Erythroblast (primary cell): ENCODE measurements at places on chromosomes 3 and 15.

- peak; percentile 45 for DNase-seq
Observed at GRCh38 chr3:49410066-49410845, 1.5 kb downstream of the RHOA start.

DNA sequence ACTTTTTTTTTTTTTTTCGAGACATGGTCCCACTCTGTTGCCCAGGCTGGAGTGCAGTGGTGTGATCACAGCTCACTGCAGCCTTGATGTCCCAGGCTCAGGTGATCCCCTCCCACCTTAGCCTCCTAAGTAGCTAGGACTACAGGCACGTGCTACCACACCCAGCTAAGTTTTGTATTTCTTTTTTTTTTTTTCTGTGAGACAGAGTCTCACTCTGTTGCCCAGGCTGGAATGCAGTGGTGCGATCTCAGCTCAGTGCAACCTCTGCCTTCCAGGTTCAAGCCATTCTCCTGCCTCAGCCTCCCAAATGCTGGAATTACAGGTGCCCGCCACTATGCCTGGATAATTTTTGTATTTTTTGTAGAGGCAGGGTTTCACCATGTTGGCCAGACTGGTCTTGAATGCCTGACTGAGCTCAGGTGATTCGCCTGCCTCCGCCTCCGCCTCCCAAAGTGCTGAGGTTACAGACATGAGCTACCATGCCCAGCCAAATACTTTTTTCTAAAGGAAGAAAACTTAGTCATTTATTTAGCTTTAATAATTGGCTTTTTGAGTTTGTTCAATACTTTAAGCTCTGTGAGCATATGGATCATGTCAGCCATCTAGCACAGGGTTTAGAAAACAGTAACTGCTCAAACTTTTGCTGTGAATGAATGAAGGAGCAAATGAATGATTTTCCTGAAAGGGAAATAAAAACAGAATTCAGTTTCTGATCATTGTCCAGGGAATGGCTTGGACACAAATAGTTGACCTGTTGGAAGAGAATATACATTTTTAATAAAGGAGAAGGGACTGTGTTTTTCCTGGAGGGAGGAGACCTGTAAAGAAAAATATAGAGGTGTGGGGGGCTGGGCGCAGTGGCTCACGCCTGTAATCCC is 26.0 kb downstream of the UBE2E1 start:
- DNase-seq, result no peak

DNA sequence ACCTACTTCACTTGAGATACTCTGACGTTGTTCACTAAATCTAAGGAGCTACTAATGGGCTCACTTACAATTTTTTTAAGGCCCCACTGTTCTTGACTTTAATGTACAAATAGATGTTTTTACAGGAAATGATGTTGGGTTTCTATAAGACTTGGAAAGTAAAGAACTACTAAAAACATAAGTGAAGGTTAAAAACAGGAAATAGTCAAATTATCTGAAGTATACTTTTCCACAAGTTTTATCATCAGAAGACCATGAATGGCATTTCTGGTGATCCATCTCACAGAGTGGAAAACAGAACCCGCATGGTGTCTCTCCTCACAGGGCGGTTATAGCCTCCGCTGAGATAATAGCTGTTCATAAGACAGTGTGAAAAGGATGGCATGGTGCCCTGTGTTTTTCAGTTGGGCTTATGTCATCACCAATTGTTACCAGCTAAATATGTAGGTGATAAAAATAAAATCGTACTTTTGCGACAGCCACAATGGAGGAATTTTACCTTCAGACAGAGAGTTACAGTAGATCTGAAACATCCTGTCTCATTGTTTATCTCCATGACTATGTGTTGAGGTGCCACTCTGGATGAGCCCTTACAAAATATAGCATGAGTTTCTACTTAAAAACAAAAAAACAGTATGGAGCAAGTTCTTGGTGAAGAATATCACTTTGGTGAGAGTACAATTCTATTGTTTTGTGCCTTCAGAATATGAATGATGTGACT is 462.4 kb downstream of the RAP2B start:
- no peak for DNase-seq

DNA sequence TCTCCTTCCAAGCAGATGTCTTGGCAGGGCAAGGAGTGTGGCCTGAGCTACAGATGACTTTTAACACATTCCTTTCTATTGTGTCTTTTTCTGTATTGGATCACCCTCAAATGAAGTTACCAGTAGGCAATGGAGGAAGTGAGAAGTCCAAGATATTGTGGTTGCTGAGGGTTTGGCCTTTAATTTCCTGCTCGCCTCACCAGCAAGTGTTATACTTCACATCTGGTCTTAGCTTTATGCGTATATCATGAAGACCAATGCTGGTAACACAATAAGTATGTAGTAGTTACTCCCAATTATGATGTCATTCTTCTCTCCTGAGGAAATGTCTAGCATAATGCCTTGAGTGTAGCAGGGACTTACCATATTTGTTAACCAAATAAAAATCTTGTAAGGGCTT is 179.9 kb downstream of the ZIC1 start:
- DNase-seq, result no peak

- no peak for DNase-seq
Observed at GRCh38 chr3:14507305-14507741, 32.8 kb downstream of the GRIP2 start.

DNA sequence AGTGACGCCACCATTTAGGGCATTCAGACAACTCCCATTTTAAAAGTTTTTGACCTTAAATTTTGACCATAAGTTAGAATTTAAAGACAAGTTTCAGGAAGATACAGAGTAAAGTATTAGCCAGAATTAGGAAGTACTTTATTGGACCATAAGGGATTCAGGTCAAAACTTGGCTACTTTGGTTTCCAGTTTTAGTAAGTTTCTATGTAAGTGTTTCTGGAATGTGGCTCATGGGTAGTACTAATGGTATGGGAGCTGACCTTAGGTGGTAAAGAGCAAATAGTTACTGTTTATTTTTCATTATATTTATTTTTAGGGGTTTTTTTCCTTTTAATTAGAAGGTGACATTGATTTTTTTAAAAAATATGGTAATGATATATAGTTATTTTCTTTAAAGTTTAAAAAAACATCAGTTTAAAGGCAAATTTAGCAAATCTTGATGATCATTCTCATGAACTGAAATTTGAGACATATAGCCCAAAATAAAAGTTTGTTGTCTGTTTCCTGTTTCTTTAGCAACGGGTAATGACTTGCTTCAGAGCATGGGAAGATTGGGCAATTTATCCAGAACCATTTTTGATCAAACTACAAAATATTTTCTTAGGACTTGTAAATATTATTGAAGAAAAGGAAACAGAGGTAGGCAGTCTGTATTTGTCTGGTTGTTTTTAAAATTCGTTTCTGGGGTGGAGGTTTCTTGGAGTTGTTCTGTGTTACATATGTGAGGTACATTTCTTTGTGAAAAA is 34.3 kb downstream of the U2SURP start:
- DNase-seq, result no peak

- DNase-seq, result no peak
Observed at GRCh38 chr3:38500688-38501417, 4.7 kb downstream of the EXOG start.

DNA sequence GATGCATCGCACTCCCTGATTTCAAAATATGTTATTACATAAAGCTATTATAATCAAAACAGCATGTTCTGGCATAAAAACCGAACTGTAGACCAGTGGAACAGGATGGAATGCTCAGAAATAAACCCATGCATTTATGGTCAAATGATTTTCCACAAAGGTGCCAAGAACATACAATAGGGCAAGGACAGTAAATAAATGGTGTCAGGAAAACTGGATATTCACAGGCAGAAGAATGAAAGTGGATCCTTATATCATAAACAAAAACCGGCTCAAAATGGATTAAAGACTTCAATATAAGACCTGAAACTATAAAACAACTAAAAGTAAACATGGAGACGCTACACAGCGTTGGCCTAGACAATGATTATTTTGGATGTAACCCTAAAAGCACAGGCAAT is 22.6 kb downstream of the USP50 start:
- DNase-seq, result no peak
